ENCODE measurements at places on chromosomes 1 and 21.

DNA sequence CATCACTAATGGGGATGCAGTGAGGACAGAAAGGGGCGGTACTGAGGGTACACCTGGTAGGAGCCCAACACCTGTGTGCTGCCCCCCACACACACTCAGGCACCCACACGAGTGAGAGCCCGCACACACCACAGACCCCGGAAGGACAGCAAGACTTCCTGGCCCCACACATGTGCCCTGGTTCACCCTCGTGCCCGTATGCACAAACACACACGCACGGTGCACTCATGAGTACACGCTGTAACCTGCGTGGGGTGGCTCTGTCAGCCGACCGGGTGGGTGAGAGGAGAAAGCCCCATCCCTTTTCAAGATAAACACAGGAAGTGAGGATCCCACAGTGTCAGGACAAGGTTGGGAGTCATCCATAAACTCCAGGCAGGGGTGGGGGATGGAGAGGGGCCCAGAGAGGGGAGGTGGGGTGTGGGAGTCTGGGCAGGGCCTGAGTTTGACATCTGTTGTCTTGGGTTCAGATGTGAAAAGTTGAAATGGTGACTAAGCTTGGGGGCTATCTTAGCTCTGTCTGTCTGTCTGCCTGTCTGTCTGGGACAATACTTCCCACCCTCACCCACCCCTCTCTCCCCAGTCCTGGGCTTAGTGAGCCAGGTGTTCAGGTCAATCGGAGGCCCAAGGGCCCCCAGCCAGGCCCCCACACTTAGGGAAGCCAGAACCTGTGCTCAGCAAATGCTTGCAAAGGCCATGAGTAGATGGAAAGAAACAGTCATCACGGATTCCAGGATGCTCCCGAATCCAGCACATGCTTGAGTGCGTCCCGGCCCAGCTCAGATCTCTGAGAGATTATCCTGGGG lies 119.8 kb upstream of the ZBTB40 start:
- DNase-seq, result no peak

- peak; percentile 62 for DNase-seq
These were observed 121.2 kb upstream of the SGIP1 start for GRCh38 chr1:66412704-66413103.

DNA sequence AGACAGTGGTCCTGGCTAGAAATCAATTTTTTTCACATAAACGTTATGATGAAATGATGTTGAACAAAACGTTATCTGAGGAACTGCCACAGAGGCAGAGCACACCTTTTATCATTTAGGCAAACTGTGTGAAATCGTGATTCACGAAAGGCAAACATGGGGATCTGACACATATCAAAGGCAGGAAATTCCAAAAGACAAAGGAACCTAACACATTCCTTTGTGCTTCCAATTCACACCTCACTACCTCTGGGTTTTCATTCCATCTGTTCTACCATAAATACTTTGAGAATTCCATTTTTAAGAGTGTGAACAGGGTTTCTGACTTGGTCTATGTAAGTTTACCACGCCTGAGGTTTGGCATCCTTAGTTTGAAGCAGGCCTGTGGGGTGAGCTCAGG lies 119.5 kb upstream of the KRTAP19-8 start:
- no peak for DNase-seq

DNA sequence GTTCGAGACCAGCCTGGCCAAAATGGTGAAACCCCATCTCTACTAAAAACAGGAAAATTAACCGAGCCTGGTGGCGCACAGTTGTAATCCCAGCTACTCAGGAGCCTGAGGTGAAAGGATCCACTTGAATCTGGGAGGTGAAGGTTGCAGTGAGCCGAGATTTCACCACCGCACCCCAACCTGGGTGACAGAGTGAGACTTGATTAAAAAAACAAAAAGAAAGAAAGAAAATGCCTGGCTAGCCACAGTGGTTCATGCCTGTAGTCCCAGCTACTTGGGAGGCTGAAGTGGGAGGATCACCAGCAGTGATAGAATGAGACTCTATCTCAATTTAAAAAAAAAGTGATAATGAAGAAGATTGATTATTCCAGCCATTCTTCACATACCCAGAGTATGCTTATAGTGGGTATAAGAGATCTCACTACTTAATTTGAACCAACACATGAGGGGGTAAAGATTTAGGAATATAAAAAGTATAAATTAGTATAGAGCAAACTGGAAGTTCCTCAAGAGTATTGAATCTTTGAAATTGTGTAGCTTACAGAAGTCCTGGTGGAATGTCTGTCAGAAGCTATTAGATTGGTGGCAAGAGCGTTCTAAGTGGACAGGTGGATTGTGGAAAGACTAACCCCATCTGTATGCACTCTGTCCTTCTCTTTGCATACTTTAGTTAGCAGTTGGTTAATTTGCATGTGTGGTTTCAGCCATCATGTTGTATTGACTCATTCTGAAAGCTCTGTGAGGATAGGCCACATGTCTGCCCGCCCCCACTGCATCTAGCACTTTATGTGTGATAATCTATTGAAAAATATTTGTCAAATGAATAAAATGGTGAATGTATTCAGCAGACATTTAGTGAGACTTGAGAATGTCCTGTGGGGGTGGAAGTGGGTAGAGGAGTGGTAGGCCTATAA lies 25.0 kb downstream of the RLF start:
- no peak for DNase-seq

GRCh38 chr1:223652436-223652941 lies 13.0 kb downstream of the CAPN8 start:
- DNase-seq, result peak; percentile 45

- no peak for DNase-seq
These were observed 935 bp upstream of the COG2 start for GRCh38 chr1:230641346-230641745.

GRCh38 chr1:169610858-169611257 lies 19.1 kb downstream of the SELP start:
- no peak for DNase-seq

DNA sequence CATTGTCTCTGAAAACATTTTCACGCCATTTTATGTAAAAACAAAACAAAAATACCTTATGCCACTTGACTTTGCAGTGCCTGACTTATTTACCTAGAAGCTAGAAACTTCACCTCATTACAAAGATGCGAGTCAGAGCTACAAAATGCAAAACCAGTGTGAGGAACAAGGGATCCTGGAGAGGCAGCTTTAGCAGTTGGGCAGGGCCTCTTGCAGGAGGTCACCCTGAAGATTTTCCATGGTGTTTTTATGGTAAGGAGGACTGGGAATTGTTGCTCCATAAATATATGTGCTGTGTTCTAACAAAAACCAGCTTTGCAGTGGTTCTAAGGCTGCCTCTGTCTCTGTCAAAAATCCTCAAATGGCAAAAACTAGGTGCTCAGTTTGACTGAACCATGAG lies 36.4 kb upstream of the TARBP1 start:
- DNase-seq, result no peak

DNA sequence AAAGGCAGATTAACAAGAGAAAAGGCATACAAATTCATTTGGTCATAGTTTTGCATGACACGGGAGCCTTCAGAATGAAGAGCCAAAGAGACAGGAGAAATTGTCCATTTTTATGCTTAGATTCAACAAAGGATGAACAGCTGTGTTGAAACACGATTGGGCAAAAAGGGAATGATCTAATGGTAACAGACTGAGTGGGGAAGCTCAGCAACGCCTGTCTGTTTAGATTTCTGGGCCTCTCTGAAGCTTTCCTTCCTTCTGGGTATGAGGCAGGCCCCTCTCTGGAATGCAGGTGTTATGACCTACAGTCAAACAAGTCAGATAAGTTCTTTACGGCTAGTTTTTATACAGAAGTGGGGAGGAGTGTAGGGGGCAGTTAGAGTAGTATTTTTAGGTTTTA lies 154.6 kb downstream of the RGS7 start:
- no peak for DNase-seq

DNA sequence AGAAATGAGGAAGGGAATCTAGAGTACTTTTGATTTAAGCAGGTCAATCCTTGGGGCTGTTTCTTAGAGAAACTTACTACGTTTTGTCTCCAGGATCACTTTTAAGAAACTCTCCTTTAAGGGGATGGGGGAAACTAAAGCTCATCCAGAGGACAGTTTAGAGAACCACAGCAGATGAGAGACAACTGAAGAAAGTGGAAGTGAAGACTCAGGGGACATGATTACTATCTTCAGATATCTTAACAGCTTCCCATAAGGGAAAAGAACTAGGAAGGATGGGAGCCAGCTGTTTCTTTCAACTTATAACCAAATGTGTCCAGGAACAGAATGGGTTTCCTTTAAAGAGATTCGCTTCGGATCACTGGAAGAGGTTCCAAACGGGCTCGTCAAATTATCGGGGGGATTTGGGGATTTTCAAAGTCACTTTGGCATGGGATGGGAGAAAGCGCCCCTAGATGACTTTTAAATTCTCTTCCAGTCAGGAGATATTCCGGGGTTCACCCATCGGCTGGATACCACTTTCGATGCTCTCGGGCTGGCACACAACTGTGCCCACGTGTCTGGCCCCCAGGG lies 1.2 kb downstream of the SCMH1 start:
- DNase-seq, result peak; percentile 41

- DNase-seq, result no peak
These were observed 9.2 kb downstream of the DENND4B start for GRCh38 chr1:153937331-153937730.

GRCh38 chr1:112461200-112461871 lies 47.4 kb upstream of the WNT2B start:
- peak; percentile 87 for DNase-seq

- no peak for DNase-seq
These were observed 93.9 kb upstream of the ADGRL2 start for GRCh38 chr1:81706650-81707435.

GRCh38 chr1:97334454-97334853 lies 586.4 kb downstream of the DPYD start:
- DNase-seq, result no peak

GRCh38 chr1:114457675-114458236 lies 53.2 kb downstream of the TRIM33 start:
- DNase-seq, result no peak

DNA sequence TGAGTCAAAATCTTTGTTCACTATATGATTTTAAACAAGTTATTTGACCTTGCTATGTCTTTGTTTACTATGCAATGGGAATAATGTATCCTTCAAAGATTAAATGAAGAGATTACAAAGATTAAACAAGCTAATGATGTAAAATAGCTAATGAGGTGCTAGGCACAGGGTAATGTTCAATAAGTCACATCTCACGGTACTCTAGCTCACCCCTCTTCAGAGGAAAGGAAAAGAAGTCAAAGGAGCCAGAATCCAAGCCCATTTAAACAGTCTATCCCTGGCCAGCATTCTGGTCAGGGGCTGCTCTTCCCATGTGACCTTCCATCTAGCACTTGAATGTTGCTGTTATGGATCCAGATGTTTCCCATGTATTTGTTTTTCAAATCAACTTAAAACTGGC lies 412.4 kb upstream of the CAMK1G start:
- peak; percentile 78 for DNase-seq

DNA sequence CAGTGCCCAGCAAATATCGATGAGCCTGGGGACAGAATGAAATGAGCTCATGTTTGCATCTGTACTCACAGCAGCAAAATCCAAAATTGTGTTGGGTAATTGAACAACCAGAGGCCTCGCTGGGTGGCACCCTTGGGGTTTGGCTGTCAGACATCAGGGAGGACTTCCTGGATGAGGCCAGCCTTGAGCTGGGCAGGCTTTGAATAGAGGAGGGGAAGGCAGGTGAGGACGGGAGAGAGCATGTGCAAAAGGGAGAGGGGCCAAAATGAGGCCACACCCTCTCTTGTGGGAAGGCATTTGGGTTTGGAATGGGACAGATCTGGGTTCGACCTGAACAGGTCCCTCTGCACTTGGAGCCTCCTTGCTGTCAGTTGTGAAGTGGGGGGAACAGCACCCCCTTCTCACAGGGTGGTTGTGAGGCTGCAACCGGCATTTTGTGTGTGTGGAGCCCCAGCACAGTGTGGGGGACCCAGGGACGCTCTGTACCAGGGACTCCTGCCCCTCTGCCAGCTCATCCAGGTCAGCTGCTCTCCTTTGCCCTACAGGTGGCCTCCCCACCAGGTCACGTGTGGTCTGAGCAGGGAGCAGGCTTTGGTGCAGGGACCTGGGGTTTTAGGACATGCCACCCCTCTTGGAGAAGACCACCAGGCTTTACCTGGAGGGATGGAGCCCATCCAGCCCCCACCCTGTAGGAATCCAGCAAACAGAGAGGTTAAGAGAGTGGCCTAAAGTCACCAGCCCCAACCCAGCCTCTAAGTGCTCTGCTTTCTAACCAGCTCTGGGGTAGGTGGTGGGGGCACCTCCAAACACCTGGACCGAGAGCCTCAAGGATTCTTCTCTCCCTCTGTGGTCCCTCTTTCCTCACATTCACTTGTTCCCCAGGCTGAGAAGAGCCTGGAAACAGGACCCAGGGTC lies 521.8 kb downstream of the PTPRU start:
- no peak for DNase-seq

DNA sequence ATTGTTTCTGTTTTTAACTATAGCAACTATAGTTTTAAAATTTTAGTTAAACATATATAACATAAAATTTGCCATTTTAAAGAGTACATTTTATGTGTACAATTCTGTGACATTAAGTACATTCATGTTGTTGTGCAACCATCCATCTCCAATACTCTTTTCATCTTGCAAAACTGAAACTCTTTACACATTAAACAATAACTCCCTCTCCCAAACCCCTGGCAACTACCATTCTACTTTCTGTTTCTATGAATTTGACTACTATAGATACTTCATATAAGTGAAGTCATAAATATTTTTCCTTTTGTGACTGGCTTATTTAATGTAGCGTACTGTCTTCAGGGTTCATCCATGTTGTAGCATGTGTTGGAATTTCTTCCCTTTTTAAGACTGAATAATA lies 25.9 kb downstream of the PCBP3 start:
- DNase-seq, result no peak

DNA sequence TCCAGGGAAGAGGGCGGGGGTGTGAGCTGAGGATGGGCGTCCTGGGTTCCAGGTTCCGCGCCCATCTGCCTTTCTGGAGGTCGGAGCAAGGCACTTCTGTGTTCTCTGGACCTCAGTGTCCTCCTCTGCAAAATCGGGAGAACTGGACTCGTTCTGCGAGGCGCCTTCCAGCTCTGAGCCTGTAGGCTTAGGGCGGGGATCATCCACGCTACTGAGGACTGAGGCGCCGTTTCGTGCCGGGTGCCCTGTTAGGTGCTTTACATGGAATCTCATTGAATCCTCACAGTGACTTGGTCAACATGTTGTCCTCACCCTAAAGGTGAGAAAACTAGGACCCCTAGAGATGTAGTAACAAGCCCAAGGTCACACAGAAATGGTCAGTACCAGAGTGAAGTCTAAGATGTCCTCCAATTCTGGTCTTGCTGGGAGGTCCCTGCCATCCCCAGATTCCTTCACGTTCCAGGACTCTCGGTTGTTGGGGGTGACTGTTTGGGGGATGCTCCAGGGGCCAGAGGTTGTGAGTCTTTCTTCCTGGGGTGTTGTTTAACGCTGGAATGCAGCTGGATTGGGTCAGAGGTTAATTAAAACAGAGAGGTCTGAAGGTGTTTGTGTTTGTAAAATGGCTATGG lies 677 bp downstream of the PRKAA2 start:
- DNase-seq, result peak; percentile 11

DNA sequence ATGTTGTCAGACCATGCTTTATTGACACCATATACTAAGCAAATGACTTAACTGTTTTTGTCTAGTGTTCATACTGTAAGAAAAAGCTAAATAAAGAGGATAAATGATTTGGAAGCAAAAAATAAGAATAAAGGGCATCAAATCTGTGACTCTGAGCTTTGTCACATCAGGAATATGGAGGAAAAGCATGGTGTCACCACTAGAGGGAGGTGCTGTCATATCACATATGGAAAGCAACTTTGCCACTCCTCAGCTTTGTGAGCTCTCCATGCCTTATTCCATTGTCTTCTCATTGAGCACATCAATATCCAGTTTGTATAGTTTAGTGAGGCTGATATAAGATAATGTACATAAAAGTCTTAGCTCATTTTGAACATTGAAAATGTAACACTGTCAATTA lies 20.8 kb upstream of the GBP1 start:
- peak; percentile 36 for DNase-seq

GRCh38 chr1:1334835-1335234 lies 3.8 kb downstream of the TAS1R3 start:
- no peak for DNase-seq

Measured in lung (tissue), 17 donors.